AML-193 (cell line): ENCODE measurements at places on chromosomes 7 and 10.

DNA sequence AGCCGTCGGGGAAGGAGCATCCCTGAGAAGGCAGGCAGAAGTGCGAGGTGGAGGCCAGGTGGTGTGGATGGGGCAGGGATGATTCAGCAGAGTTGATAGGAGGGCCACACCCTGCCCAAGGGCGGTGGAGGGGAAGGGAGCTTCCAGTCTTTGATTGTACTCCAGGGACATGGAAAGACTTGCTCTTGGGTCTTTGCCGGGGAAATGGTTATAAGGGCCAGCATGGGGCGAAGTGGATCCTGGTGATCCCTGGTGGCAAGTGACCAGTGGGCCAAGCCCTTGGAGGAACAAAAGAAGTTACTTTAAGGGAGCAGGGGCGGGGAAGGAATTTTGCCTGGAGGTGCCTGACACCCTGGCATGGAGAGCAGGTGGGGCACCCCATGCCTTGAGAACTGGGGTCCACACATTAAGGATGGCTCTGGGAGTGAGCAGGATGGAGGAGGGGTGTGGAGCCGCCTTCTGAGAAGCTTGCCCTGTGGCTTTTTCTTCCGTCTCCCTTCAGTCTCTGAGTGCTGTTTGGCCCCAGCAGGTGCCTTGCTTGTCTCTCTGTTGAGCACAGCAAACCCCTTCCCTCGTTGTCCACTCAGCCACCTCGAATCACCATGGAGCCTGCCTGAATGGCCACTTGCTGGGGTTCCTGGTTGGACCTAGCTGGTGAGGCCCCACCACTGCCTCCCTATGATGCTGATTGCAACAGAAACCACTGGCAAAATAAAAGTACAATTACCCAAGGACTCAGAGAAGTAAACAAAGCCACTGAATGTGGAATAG, 83.9 kb downstream of the RAMP3 start:
- DNase-seq = no peak

- DNase-seq = no peak
Observed at GRCh38 chr7:102875700-102876295, 37.0 kb upstream of the LRRC17 start.

GRCh38 chr7:41969561-41970105, 266.7 kb upstream of the INHBA start:
- no peak for DNase-seq

GRCh38 chr7:34430456-34430855, 227.6 kb upstream of the NPSR1 start:
- no peak for DNase-seq

- DNase-seq = no peak
Observed at GRCh38 chr10:99497343-99498025, 35.3 kb upstream of the NKX2-3 start.
